ENCODE measurements at places on chromosomes 13 and 19.

DNA sequence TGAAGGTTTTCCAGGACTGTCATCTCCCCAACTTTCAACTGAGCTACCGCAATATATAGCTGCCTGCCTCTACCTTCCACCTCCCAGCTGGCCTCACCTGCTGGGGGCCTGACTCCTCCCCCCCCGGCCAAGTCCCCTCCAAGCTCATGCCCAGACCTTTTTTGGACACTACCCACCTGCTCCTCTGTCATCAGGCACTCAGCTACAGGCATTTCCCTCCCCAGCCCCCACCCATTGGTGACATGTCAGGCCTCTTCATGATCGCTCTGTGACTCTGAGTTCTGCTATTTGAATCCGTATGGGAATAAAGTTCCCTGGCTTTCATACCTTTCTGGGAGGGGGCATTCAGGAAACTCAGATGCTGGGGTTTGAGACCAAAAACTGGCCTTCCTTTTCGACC, 1.8 kb downstream of the PRKACA start:
- DNase-seq, result no peak

GRCh38 chr13:46595136-46595884, 42.3 kb downstream of the LRCH1 start:
- DNase-seq, result no peak

DNA sequence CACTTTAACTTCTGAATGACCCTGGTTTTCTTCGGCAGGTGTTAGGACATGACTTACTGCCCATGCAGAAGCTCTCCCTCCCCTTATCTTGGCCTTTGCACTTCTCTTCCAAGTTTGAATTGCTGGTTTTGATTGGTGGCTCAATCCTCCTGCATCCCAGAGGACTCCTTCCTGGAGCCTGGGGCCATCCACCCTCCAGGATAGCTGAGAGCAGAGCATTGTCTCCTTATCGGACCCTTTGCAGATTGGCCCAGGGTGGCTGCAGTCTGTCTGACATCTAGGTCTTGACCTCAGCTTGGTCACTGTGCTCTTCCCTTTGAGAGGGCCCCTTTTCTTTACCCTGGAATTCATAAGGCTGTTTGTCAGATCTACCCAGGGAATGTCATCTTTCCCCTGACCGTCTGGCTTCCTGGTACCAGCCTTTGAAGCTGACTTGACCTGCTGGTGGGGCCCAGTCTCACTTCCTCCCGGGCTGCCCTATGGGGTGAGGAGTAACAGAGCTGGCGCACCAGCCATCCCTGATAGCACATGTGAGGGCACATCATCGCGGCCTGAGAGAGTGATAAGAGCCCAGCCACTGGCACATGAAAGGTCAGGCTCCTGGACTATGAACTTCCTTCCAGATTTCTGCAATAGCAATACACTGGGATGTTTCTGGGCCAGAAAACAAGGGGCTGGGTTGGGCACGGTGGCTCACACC, 172.9 kb upstream of the UBL3 start:
- DNase-seq, result no peak

- DNase-seq, result no peak
These were observed 1.7 kb downstream of the SHANK1 start for GRCh38 chr19:50717891-50718254.

- no peak for DNase-seq
These were observed 251.5 kb upstream of the STARD13 start for GRCh38 chr13:33537026-33537425.

DNA sequence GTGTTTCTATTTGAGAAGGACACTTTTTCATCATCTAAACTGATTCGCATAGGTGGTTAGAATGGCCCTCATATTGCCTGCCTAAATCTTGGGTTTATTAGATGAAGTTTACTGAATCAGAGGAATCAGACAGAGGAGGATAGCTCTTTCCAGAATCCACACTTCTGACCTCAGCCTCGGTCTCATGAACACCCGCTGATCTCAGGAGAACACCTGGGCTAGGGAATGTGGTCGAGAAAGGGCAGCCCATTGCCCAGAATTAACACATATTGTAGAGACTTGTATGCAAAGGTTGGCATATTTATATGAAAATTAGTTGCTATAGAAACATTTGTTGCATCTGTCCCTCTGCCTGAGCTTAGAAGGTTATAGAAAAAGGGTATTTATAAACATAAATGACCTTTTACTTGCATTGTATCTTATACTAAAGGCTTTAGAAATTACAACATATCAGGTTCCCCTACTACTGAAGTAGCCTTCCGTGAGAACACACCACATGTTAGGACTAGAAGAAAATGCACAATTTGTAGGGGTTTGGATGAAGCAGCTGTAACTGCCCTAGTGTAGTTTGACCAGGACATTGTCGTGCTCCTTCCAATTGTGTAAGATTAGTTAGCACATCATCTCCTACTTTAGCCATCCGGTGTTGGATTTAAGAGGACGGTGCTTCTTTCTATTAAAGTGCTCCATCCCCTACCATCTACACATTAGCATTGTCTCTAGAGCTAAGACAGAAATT, 103.8 kb downstream of the TNFRSF19 start:
- DNase-seq, result no peak

GRCh38 chr19:51797480-51797879, 2.5 kb downstream of the FPR3 start:
- no peak for DNase-seq

- DNase-seq, result no peak
These were observed 7.6 kb downstream of the COL4A1 start for GRCh38 chr13:110299283-110299840.

DNA sequence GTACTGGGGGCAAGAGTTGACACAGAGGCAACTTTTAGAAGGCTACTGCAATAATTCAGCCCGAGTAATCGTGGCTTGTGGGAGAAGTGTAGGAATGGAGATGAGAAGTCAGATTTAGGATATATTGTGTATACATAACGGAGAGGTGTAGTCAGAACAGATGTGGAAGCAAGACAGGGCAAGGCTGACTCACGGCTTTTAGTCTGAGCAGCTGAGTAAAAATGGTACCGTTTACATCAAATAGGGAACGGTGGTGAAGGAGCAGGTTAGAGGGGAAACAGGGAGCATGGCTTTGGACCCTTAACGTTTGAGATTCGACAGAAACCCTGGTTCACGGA, 796 bp upstream of the LSM14A start:
- DNase-seq, result peak; percentile 14

DNA sequence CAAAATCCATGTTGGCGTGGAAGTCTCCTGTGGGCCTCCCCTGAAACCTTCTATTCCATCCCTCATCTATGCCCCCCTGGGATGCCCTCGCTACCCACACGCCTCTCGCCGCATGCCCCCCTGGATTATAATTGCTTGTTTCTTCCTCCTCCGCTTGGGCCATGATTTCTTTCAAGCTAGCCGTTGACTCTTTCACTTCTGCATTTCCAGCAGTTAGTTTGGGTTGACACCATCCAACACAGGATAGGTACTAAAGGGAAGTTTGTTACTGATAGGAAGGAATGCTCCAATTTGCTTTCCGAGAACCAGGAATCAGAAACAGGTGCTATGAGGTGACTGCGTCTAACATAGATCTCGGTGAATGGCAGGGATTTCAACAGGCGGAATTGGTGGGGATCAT, 7.7 kb upstream of the SLC25A15 start:
- DNase-seq, result no peak

DNA sequence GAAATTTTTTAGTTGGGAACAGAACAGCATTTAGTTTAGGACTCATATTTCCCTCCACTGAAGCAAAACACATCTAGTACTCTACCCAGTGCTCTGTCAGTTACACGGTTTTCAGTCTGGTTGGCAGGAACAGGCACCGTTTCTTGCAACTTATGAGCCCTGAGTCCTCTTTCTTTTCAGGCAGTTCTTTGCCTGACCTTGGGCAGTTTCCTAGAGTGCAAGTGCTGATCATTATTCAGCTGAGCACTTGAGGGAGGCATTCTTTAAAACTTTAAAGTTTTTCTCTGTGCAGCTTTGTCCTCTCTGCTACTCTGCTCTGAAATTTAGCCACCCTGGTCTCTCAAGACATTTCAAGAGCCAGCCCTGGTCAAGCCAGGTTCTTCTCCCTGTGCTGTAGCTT, 96.1 kb downstream of the MYO16 start:
- DNase-seq, result no peak

DNA sequence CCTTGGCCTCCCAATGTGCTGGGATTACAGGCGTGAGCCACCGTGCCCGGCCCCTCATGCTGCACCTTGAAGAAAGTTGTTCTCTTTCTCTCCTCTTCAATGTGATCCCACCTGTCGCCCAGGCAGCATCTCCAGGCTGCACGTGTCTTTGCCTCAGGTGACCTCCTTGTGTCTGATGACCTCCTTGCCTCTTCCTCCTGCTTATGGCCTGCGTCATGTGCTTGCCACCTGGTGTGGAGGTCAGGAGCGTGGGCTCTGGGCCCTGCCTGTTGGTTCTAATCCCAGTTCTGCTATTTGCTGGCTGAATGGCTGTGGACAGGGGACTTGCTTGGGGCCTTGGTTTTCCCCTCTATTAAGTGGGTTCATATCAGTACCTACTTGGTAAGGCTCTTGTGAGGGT, 6.3 kb downstream of the BICRA start:
- no peak for DNase-seq

DNA sequence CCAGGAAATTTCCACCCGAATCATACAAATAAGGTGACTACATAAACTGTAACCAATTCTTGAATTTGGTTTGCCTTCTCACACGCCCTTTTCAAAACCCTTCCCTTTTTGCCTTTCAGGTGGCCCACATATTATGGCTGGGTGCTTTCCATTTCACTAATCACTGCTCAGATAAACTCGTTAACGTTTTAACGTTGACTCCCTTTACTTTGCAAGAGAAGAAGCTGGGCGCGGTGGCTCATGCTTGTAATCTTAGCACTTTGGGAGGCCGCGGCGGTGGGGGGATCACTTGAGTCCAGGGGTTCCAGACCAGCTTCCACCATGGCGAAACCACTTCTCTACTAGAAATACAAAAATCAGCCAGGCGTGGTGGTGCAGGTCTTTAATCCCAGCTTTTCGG, 19.8 kb upstream of the ZNF91 start:
- DNase-seq, result no peak

DNA sequence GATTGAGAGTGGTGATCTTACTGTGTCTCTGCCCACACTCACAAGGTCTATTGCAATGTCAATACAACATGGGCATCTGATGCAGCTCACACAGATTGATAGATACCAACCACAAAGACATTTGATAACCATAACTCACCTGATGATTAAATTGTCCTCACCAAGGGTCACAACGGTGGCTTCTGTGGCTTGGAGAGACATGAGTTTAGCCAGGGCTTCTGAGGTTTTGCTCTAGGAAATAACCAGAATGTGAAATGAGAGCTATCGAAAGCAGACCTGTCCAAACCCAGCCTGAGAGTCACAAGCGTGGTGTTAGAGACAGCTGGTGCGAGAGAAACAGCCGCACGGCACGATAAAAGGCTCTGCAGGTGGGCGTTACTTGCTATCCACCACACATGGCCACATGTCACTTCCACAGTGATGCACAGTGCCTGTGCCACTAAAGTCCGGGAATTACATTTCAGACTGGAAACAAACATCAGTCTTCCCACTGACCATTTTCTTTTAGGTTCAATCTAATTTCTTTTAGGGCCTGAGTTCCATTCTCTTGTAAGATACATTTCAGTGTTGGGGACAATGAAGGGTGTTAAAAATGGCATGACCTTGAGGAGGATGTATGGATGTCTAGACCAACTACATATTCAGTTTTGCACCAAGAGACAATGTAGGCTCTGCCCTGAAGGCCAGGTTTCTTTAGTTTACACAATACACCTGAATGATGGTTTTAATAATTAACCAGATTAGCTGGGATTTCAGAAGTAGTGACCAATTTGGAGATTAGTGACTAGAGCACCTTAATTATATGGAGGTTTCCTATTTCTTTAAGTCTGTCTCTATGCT, 53.7 kb downstream of the ATP7B start:
- no peak for DNase-seq

GRCh38 chr13:100541897-100542825, 46.4 kb downstream of the GGACT start:
- DNase-seq, result no peak

DNA sequence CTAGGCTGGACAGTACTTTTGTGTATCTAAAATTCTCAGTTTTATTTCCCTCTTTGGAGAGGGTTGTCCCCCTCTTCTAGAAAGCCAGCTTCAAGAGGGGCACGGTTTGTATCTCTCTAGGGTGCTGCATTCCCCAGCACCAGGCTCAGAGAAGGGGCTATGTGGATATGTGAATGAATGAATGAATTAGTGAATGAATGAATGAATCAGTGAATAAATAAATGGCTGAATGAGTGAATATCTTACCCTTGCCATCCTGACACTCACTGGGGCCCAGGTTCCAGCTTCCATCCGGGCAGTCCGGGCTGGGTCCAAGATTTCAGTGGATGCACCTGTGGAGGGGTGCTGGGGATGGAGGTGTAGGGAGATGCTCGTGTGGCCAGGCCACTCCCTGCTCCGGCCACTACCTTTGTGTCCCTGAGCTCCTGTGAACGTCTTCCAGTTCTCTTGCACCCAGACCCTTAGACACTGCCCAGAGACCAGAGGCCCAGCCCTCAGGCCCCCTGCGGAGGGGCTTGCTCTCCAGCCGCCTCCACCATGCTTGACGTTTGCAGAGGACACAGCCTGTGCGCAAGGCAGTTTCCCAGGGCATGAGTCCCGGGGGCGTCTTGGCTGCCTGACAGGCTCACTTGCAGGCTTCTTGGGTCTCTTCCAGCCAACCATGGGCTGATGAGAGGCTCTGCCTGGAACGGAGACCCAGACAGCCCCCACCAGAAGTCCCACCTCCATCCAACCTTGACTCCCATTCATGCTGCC, 2.8 kb upstream of the KCNN1 start:
- DNase-seq, result no peak

DNA sequence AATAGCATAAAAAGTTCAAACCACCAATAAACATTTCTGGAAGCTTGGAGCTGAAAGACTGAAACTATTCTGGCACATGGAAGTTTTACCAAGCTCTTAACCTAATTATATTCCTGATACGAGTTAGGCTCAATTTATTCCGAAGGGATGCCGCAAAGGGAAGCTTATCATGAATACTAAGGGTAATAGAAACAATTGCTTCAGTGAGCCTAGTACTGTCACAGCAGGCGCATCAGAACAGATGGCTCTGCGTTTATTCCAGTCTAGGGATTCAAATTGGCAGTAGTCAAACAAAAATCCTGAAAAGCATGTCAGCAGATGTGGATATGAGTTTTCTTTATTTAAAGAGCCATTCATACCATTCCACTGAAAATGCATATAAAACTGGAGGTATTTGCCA, 779.5 kb downstream of the GPC5 start:
- no peak for DNase-seq

- no peak for DNase-seq
These were observed 28.0 kb downstream of the BTBD2 start for GRCh38 chr19:1987197-1988187.

- peak; percentile 35 for DNase-seq
These were observed 14.5 kb downstream of the PPFIA3 start for GRCh38 chr19:49133621-49134454.

- DNase-seq, result no peak
These were observed 169.8 kb downstream of the SUCLA2 start for GRCh38 chr13:47831265-47831664.

- DNase-seq, result no peak
These were observed 814 bp downstream of the ZNF480 start for GRCh38 chr19:52297601-52298364.

DNA sequence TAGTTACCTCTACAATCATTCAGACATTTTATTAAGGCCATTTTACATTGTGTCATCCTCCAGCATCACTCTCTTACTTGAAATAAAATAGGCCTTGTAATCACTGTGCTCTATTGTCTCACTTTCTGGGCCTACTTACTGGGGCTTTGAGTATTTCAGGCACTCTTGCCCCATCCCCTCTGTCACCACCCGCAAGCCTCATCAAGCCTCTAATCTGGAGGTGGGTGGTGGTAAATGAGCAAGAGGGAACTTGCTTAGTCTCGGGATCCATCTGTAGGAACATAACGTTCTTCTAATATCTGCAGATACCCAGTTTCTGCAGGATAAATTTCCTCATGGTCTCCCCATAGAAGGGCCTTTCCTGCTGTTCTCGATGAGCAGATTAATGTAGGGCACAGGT, 19.4 kb upstream of the GPR18 start:
- DNase-seq, result no peak

All from stimulated activated CD4-positive, alpha-beta T cell treated with anti-CD3 and anti-CD28 coated beads, TNF-alpha, amount 100 ng/mL, for 4 hours (primary cell).